NCI-H2107 (cell line): ENCODE measurements at places on chromosomes 11 and 22.

GRCh38 chr22:29265929-29266328 lies 1.9 kb downstream of the RHBDD3 start:
- no peak for DNase-seq

GRCh38 chr11:66226101-66226500 lies 42.3 kb upstream of the RAB1B start:
- DNase-seq, result no peak

DNA sequence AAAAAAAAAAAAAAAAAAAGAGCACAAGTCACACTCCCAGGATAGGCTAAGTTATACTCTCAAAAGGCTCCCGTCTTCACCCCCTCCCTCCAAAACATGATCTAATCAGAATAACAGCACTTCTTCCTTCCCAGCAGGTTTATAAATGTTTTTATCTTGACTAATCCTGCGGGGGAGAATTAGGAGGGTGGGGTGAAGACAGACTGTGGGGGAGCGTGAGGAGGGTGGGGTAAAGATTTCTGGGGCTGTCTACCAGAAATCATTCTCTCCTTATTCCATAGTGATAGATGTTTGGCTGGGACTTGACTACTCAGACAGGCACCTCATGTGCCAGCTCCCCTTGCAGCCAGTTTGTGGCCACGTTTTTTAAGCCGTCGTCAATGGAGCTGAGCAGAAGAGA lies 17.0 kb downstream of the KCNE3 start:
- no peak for DNase-seq

DNA sequence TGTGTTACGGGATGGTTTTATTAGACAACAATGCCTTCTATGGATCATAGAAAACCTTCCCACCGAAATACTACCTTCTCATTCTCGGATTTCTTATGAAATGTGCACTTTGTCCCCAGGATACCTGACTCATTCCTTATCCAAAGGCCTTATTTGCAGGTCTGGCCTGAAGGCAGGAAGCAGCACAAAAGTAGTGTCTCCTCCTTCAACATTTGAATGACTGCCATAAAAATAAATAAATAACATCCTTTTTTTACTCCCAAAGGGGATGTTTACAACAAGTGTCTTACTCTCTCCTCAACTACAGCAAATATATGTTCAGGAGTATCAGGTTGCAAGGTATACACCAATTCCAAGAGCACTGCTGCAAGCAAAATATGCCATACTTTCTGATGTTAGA lies 41.6 kb upstream of the PAK1 start:
- DNase-seq, result no peak

GRCh38 chr22:29396126-29396525 lies 7.8 kb upstream of the AP1B1 start:
- DNase-seq, result no peak

GRCh38 chr11:58617976-58618557 lies 4.4 kb upstream of the CNTF start:
- no peak for DNase-seq

- no peak for DNase-seq
Observed at GRCh38 chr11:92035488-92035887, 189.1 kb upstream of the FAT3 start.

DNA sequence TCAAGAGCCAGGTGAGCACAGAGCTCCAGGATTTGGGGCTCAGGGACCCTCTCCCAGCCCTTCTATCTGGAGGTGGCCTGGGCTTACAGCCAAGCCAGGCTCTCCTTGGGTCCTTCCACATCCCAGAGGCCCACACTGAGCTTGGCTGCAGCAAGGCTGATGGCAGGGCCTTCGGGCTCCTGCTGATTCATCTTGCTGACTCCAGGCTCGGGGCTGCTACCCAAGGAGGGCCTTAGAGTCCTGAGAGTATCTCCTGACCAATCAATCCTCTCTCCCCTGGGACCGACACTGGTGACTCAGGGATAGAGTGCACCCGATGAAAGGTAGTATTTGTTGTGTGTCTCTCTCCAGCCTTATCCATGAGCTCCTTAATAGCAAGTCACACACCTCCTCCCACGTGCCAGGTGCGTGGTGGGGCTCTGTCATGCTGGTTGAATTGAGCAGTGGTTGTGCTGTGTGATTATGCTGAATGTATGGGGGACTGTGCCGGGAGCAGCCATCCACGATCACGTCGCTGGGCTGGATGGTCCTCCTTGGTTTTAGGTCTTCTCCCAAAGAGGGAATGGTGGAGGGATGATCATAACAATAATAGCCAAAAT lies 62.3 kb downstream of the GRIK4 start:
- DNase-seq, result no peak

- DNase-seq, result no peak
Observed at GRCh38 chr22:27614006-27614649, 187.4 kb downstream of the MN1 start.

- no peak for DNase-seq
Observed at GRCh38 chr22:17884893-17885292, 110.6 kb upstream of the BID start.

GRCh38 chr11:86481399-86481798 lies 106.7 kb downstream of the CCDC81 start:
- DNase-seq, result no peak

DNA sequence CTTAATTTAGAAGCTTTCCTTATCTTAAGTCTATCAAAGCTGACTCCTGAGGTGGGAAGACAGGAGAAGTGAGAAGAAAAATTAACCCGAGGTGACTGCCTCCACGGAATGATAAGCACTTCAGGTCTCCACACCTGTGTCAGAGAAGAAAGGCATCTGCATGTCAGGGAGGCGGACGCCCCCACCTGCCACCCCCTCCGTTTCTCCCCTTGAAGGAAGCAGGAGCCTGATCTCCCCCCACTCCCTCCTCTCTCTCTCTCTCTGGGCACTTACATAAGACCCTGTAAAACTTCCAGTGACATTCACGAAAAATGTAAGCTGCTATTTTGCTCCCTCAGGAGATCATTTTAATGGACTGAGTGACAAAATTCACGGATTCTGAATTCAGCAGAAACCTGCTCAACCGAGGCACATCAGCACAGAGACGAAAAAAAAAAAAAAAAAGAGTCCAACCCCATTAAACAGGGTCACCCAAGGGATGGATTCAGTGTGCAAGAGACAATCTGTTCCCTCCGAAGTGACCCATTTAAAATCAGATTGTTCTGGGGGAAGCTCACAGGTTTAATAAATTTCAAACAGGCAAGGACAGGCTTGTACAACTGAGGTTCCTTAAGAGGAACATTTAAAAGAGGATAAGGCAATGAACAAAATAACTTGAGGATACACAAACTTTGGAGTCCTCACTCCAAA lies 1.5 kb downstream of the LARGE1 start:
- DNase-seq, result no peak

- DNase-seq, result no peak
Observed at GRCh38 chr22:24367841-24368240, 59.6 kb upstream of the ADORA2A start.

DNA sequence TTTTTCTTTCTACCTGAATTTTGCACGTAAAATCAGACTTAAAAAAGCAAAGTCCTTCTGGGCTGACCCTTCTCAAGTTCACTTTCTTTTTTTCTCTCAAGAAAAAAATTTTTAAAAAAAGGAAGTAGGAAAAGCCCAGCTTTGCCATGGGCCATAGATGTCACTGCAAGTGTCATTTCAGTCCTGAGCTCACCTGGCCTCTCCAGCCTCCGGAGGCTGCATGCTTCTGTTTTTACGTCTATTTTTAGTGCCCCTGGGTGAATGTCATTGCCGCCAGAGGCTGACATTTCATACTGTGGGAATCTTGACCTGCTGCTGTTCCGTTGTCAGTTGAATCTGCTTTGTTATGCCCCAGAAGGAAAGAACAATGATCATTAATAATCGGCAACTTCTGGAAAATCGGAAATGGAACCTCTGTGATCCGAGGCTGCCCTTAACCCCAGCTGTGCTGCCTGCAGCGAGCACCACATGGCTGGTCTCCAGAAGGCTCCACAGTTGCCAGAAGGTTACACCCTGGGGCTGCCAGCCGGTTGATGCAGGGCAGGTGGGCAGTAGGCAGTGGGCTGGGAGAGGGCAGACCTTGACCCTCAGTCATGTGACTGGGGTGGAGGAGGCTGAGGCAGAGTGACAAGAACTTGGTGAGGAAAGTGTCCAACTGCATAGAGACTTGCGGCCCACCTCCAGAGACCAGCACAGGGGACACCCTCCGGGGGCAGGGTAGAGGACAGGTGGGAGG lies 16.7 kb upstream of the MYEOV start:
- no peak for DNase-seq

GRCh38 chr11:72647882-72648281 lies 26.3 kb downstream of the PDE2A start:
- no peak for DNase-seq

DNA sequence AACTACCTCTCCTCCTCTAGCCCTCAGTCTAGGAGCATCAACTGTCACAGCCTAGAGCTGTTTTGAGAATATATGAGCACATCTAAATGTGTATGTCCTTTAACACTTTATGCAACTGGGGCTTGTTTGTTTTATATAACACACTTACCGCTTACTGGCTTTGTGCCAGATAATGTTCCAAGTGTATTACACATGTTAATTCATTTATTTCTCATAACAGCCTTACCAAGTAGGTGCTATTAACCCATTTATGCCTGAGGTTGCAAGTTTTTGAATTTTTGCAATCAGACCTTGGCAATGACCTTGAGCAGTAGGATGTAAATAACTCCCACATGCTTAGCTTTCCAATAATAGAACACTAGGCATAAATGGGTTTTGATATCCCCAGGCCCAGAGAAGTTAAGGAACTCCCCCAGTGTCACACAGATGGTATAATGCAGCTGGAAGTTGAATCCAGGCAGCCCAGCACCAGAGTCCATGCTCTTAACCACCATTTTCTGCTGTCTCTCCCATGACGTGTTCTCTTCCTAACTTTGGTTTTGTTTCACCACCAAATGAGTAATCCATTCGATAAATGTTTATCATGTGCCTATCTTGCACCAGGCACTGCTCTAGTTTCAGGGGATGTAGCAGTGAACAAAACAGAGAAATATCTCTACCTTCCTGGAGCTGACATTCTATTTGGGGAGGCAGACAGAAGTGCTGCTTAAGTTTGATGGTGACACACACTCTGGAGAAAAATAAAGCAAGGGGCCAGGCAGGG lies 23.1 kb downstream of the PRDM11 start:
- no peak for DNase-seq

GRCh38 chr22:39643311-39644083 lies 72.9 kb downstream of the CACNA1I start:
- DNase-seq, result no peak

GRCh38 chr11:1480191-1480554 lies 6.4 kb downstream of the MOB2 start:
- no peak for DNase-seq

- no peak for DNase-seq
Observed at GRCh38 chr11:95156916-95157541, 67.4 kb downstream of the ENDOD1 start.

GRCh38 chr11:69358398-69359020 lies 64.6 kb downstream of the MYEOV start:
- DNase-seq, result no peak
